ENCODE measurements at places on chromosomes 7 and 10. TPM values are rescaled to one million over a fixed set of nuclear protein-coding genes. Genes with fewer than 3 reads are reported as not detected.

Gene ZKSCAN5
- 11.2 TPM for total RNA-seq

Gene GPR26
- not detected for total RNA-seq

Gene TMEM178B
- 2.6 TPM for total RNA-seq

Gene NPY
- total RNA-seq = not detected

Gene TMEM236
- 0.05 TPM for total RNA-seq

Gene SLC26A3
- not detected for total RNA-seq

Gene PLOD3
- 73.0 TPM for total RNA-seq

Gene PON3
- not detected for total RNA-seq

Gene MYL7
- total RNA-seq = not detected

Gene GIMAP5
- total RNA-seq = 139 TPM

Gene OR9A2
- not detected for total RNA-seq

Gene IFIT1B
- total RNA-seq = not detected

Gene CARD11
- total RNA-seq = 133 TPM

Gene FRAT2
- total RNA-seq = 12.8 TPM

Data from activated naive CD4-positive, alpha-beta T cell treated with anti-CD3 and anti-CD28 coated beads, Interleukin-2, amount 10 ng/mL, durations not matched to agents 5 hours and 36 hours (primary cell).